SK-N-SH (cell line): ENCODE measurements at places on chromosomes 5 and 9. TPM values are rescaled to one million over a fixed set of nuclear protein-coding genes. Genes with fewer than 3 reads are reported as not detected.

GRCh38 chr9:137486141-137486490 is 27.0 kb upstream of the NSMF start:
- H3K4me3 ChIP-seq, result no peak overlapping the region
- H3K27ac ChIP-seq, result no peak overlapping the region
- H3K27me3 ChIP-seq, result no peaks in the 10 kb centered on the region
- H3K4me1 ChIP-seq, result peaks cover 26% of the 10 kb centered on the region; the same call in 1 of the 2 replicates
- peak; percentile 15 for DNase-seq

GRCh38 chr9:79812099-79812498 is 240.3 kb downstream of the TLE4 start:
- no peak for DNase-seq
- H3K27me3 ChIP-seq, result no peaks in the 10 kb centered on the region
- no peak overlapping the region for H3K4me3 ChIP-seq
- H3K27ac ChIP-seq, result no peak overlapping the region

GRCh38 chr5:175434800-175435199 is 9.2 kb downstream of the DRD1 start:
- no peak for DNase-seq
- no peaks in the 10 kb centered on the region for H3K4me1 ChIP-seq
- H3K4me3 ChIP-seq, result no peak overlapping the region
- H3K27me3 ChIP-seq, result no peaks in the 10 kb centered on the region
- H3K36me3 ChIP-seq, result no peaks in the 10 kb centered on the region

Gene LHX6
- polyA plus RNA-seq, result 0.02 TPM in 1 of 2 replicates, not detected in the other

- peaks cover 58% of the 10 kb centered on the region for H3K36me3 ChIP-seq
- peak overlapping the region; percentile 77 for H3K27ac ChIP-seq
- H3K4me3 ChIP-seq, result peak overlapping the region; percentile 92
- DNase-seq, result no peak
- H3K27me3 ChIP-seq, result no peaks in the 10 kb centered on the region
These were observed 2.9 kb downstream of the RPL12 start for GRCh38 chr9:127448112-127448805.

Gene SHOC1
- not detected in 2 replicates for polyA plus RNA-seq

Gene INSYN2B
- 9.2 and 13.4 TPM in 2 replicates for polyA plus RNA-seq

Gene FBP2
- polyA plus RNA-seq, result not detected in 2 replicates

Gene ANP32B
- 21.6 and 28.4 TPM in 2 replicates for polyA plus RNA-seq

Gene LIX1
- 0.02 TPM in 1 of 2 replicates, not detected in the other for polyA plus RNA-seq

GRCh38 chr5:132425975-132426524 is 56.5 kb downstream of the SLC22A5 start:
- no peak overlapping the region for H3K4me3 ChIP-seq
- DNase-seq, result no peak
- peaks cover 62% of the 10 kb centered on the region for H3K4me1 ChIP-seq
- H3K27ac ChIP-seq, result peak overlapping the region; percentile 80
- no peaks in the 10 kb centered on the region for H3K27me3 ChIP-seq

DNA sequence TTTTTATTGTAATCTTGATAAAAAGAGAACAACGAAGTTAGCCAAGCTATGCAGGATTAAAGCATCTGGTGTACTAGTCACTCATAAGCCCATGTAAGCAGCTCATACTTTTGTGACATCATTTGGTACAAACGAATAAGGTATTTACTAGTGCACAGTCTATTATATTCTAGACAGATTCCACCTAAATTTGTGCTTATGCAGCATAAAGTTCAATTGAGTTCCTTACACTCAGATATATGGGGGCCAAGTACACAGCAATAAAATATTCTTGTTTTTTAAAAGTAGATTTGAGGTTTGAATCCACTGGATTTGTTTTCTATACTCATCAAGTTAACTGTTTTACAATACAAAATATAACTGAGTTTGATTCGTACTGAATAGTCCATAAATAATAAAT is 1621.2 kb downstream of the MAT2B start:
- no peaks in the 10 kb centered on the region for H3K36me3 ChIP-seq
- no peaks in the 10 kb centered on the region for H3K4me1 ChIP-seq
- no peak overlapping the region for H3K27ac ChIP-seq
- no peak overlapping the region for H3K4me3 ChIP-seq
- no peaks in the 10 kb centered on the region for H3K27me3 ChIP-seq

- peak; percentile 27 for DNase-seq
- H3K27ac ChIP-seq, result peak overlapping the region; percentile 95
- H3K4me1 ChIP-seq, result 0 out of 2 replicates have a peak, but pooled peaks cover 6% of the 10 kb centered on the region
- no peaks in the 10 kb centered on the region; the same call in 1 of the 2 replicates for H3K36me3 ChIP-seq
- peak overlapping the region; percentile 65 for H3K4me3 ChIP-seq
- H3K27me3 ChIP-seq, result no peaks in the 10 kb centered on the region
These were observed 760 bp downstream of the NPR3 start for GRCh38 chr5:32711681-32712480.

Gene ADAMTS6
- 15.0 and 25.8 TPM in 2 replicates for polyA plus RNA-seq

DNA sequence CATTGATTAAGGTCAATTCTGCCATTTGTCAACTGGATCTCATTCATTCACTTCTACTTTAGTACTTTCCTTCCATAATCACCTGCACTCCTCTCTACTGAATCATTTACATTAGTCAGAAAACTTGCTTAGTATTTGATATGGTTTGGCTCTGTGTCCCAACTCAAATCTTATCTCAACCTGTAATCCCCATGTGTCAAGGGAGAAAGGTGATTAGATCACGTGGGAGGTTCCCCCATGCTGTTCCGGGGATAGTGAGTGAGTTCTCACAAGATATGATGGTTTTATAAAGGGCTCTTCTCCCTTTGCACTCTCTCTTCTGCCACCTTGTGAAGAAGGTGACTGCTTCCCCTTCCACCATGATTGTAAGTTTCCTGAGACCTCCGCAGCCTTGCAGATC is 23.7 kb upstream of the UGCG start:
- no peak for DNase-seq
- H3K4me1 ChIP-seq, result no peaks in the 10 kb centered on the region
- no peak overlapping the region for H3K27ac ChIP-seq
- H3K36me3 ChIP-seq, result no peaks in the 10 kb centered on the region
- no peaks in the 10 kb centered on the region for H3K27me3 ChIP-seq
- H3K4me3 ChIP-seq, result no peak overlapping the region

GRCh38 chr5:91150234-91150633 is 232.9 kb downstream of the ARRDC3 start:
- DNase-seq, result no peak
- no peaks in the 10 kb centered on the region for H3K27me3 ChIP-seq
- no peak overlapping the region for H3K4me3 ChIP-seq
- H3K27ac ChIP-seq, result no peak overlapping the region
- peaks cover 6% of the 10 kb centered on the region; the same call in 1 of the 2 replicates for H3K4me1 ChIP-seq

- H3K27me3 ChIP-seq, result no peaks in the 10 kb centered on the region
- H3K27ac ChIP-seq, result no peak overlapping the region
- H3K4me3 ChIP-seq, result no peak overlapping the region
- no peaks in the 10 kb centered on the region for H3K36me3 ChIP-seq
- DNase-seq, result no peak
These were observed 19.9 kb downstream of the SLC44A1 start for GRCh38 chr9:105264380-105264779.

Gene SAXO1
- 0.03 TPM in 1 of 2 replicates, not detected in the other for polyA plus RNA-seq

DNA sequence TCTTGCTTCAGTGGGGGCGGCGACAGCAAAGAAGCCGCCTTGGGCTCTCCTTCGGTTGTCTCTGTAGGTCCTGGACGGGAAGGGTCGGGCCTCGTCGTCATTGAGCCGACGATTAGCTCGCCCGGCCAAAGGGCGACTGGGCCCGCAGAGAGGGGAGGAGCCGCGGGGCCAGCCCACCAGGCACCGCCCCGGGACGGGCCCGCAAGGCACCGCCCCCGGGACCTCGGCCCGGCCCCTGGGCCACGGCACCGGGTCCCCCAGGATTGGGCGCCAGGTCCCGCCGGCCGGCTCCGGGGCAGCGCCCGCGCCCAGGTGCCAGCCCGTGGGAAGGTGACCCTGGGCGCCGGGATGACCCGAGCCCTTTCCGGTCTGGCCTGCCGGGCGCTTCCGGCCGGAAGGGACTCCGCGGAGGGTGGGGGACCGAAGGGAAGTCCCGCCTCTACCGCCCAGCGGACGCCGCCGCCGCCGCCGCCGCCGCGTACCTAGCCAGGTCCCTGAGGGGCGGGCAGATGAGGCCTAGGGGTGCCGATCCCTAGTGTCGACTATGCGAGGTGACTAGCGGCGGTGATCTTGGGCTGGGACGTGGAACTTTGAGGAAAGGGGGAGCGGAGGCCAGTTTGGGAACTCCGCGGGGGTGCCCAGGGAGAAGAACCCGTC is at the start of the genes GBA2 and RGP1:
TSS of gene GBA2 (minus strand) at position 371 of the 657 bp plus-strand sequence. CDS start 524 bp downstream, outside the sequence.
TSS of gene RGP1 (plus strand) at position 430 of the 657 bp plus-strand sequence. CDS start 469 bp downstream, outside the sequence.
- H3K27ac ChIP-seq, result peak within 1 kb of the TSS; percentile 79
- peak within 1 kb of the TSS; percentile 97 for H3K4me3 ChIP-seq
- no peaks in the 10 kb centered on the region for H3K27me3 ChIP-seq
- peak; percentile 94 for DNase-seq

Gene PCDHA2
- polyA plus RNA-seq, result not detected in 2 replicates

- no peaks in the 10 kb centered on the region; the same call in 1 of the 2 replicates for H3K4me1 ChIP-seq
- H3K27me3 ChIP-seq, result no peaks in the 10 kb centered on the region
- no peaks in the 10 kb centered on the region for H3K36me3 ChIP-seq
- H3K4me3 ChIP-seq, result no peak overlapping the region
These were observed 33.1 kb downstream of the FANCC start for GRCh38 chr9:95284162-95285080.

DNA sequence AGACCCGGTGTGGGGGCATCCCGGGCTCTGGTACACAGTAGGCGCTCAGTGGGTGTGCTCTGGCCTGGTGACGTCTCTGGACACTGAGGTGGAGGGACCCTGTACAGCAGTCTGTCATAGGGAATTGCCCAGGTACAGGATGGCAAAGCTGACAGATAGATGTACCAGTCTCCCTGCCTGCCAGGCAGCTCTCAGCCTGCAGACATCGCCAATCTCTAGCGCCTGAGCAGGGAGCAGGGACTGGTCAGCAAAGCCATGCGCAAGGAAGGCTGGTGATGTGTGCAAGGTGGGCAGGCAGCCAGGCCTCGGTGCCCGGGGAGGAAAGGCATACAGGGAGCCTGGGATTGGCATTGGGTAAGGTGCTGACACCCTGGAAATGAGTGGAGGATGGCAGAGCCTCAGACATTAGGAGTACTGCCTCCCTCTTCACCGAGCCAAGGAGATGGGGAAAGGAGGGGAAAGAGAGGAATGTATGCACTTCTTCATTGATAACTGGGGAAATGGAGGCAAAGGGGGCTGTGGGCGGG is 33.9 kb upstream of the BRD3 start:
- H3K4me3 ChIP-seq, result no peak overlapping the region
- DNase-seq, result peak; percentile 48
- H3K27ac ChIP-seq, result no peak overlapping the region
- peaks cover 16% of the 10 kb centered on the region; the same call in 1 of the 2 replicates for H3K27me3 ChIP-seq

DNA sequence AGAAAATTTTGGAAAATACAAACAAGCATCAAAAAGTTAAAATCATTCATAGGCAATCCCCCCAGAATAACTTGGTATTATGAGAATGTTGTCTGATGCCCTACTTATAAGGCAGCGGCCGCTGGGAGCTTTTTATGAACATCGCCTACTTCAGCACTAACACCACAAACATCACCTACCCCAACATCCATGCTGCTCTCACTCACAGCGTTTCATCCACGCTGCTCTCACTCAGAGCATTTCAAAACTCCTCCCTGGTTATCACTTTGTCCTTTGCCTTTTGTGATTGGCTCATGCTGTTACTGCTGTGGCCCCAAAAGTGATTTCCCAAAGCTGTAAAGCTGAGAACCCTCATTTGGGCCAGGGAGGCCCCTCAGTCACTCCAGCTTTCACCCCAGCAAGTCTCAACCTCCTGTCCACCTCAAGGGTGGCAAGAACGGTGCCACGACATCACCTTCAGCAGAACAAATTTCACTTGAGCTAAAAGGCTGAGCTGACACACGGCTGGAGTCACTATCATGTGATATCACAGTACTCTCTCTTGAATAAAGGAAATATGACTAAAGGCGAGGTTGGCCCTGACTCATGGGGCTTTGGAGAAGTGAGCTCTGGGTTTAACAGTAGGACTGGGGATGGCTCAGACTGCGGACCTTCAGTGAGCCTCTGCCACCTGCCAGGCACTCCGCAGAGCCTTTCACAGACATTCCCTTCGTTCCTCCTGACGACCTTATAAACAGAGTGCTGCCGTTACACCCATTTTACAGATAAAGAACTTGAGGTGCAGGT is 25.2 kb downstream of the SHC3 start:
- H3K36me3 ChIP-seq, result no peaks in the 10 kb centered on the region
- H3K27me3 ChIP-seq, result no peaks in the 10 kb centered on the region
- peak overlapping the region; percentile 96 for H3K27ac ChIP-seq
- H3K4me3 ChIP-seq, result peak overlapping the region; percentile 31; the same call in 1 of the 2 replicates
- DNase-seq, result no peak
- peaks cover 3% of the 10 kb centered on the region for H3K4me1 ChIP-seq

DNA sequence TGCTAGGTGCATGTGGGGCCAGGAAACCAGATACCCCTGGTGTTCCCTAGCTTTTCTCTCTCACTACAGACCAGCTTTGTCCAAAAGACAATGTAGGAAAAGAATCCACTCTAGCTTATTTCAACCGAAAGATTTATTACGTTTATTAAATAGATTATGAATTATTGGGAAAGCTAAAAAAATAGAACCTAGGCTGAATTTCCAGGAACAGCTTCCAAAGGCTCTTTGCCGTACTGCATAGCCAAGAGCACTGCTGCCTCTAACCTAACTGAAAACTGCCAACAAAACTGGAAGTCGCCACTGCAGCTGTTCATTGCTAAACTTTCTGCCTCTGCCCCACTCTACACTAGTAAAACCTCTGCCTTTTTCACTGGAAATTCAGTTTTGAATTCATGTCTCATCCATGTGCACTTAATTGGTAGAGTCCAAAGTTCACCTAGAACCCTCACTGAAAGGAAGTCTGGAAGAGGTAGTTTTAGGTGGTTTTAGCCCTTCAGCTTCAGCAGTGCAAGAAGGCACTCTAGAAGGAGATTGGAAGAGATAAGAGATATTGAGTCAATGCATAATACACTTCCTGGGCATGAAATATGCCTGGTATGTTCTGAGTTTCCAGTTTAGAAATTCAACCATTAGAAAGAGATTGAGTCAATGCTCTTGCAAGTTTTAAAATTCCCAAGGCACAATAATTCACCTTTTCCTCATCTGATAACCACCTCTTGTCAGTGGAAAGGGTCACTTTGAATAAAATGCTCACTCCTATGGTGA is 927.9 kb downstream of the MAT2B start:
- peaks cover 2% of the 10 kb centered on the region; the same call in 1 of the 2 replicates for H3K4me1 ChIP-seq
- peak overlapping the region; percentile 34; the same call in 1 of the 2 replicates for H3K27ac ChIP-seq
- H3K27me3 ChIP-seq, result no peaks in the 10 kb centered on the region
- DNase-seq, result no peak
- H3K36me3 ChIP-seq, result no peaks in the 10 kb centered on the region
